ENCODE measurements at places on chromosomes 7 and 10. TPM values are rescaled to one million over a fixed set of nuclear protein-coding genes. Genes with fewer than 3 reads are reported as not detected.

GRCh38 chr10:34341473-34341872 is 473.6 kb downstream of the PARD3 start:
- no peak for DNase-seq

GRCh38 chr7:89777499-89777898 is 376.8 kb upstream of the STEAP1 start:
- DNase-seq, result no peak

DNA sequence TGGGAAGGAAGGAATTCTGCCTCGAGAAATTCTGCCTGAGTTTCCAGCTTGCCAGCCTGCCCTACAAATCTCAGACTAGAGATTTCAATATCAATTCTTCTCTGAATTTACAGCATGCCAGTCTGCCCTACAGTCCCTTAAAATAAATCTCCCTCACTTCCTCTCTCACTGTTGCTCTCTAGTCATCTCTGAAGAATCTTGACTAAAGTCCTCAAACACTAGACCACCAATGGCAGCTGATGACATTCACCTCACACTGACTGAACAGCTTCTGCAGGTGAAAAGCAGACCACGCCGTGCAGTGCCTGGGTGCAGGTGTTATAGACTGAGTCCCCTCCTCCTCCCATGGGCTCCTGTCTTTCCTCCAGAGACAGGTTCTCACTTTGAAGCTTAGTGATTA is 30.4 kb downstream of the PPP1R3C start:
- no peak for DNase-seq

- no peak for DNase-seq
Observed at GRCh38 chr7:149217570-149217969, 21.9 kb upstream of the ZNF212 start.

DNA sequence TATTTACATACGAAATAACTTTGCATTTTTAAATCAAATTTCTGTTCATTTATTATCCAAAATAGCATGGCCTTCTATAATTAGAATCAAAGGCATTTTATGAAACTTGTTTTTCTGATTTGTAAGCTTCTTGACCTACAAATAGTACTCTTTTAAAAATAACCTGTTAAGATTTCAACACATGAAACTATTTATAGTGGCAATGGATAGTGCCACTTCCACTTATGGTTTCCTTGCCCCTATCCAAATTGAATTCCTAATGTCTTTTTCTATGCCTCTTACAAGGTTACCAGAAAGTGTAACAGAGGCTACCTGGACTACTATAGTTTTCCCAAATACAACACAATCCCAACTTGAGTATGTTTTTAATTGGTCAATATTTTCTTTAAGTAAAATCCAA is 263.5 kb downstream of the SEMA3D start:
- no peak for DNase-seq

DNA sequence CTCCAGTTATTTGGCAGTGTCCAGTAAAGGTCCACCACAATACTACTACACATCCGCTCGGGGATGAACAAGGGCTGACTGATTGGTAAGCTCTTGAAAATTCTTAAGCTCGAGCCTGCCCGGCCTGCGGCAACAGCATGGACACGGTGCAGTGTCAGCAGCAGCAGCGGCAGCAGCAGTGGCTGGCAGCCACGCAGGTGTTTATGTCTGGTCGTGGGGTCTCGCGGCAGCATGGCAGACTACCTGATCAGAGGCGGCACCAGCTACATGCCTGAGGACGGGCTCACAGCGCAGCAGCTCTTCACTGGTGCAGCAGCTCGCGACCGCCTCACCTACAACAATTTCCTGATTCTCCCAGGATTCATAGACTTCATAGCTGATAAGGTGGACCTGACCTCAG is 19.6 kb upstream of the TRIM24 start:
- no peak for DNase-seq

- DNase-seq, result peak; percentile 76
Observed at GRCh38 chr10:33509231-33509831, 174.9 kb upstream of the NRP1 start.

Gene PURB
- 40.8 TPM for polyA plus RNA-seq

DNA sequence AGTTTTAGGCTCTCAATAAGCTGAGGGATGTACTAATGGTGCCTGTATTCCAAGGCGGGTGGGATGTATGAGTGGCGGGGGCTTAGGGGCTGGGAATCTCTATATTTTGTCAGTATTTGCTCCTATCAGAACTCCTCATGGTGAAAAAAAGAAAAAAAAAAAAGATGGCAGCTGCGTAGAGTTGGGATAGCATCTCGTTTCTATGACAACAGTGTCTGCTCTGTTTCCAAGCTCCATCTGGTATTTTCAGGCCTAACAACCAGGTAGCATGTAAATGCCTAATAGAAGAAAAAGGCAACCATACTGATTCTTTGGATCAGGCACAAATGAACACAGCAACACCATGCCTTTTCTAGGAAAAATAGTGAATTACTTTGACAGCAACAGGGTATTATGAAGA is 11.7 kb upstream of the CCDC172 start:
- no peak for DNase-seq

DNA sequence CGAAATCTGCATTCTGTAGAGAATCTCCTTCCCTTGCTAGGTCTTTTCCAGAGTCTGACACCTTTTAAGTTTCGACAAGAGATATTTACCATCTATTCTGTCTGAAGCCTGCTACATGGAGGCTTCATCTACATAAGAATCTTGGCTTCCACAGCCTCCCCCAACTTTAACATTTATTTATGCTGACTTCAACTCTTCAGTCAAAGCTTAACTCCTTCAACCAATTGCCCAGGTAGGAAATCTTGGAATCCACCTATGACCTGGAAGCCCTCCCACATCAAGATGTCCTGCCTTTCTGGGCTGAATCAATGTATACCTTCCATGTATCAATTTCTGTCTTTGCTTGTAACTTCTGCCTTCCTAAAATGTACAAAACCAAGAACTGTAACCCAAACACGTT is 54.7 kb downstream of the MINPP1 start:
- no peak for DNase-seq

Gene ANXA8
- polyA plus RNA-seq, result not detected

DNA sequence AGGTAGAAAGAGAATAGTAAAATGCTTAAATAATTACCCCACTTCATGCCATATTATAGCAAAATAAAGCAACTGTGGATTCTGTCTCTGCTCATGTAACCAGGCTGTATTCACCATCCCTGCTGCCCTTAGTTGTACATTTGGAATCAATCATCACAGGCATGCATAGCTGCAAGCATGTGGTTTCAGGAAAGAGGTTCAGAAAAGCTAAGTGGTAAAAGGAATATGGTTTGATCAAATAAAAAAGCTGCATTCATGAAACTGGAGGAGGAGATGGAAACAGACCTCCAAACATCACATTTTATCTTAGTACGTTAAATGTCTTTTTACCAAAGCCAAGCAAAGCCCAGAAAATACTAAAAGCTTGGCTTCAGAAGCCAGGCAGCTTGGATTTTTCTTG is 81.3 kb downstream of the ADAM22 start:
- no peak for DNase-seq

DNA sequence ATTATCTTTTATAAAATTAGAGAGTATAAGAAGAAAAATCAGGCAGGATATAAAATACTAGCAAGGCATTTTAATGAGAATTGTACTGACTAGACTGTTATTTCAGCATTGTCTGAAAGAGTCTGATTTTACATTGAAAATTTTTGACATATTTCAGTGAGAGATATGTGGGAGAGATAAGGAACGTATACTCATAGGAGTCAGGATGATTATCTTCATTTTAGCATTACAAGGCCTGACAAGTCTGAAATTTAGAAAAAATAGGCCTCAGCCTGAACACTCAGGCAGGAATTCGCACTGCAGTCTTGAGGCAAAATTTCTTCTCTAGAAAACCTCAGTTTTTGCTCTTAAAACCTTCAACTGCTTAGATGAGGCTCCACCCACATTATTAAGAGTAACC is 386.0 kb downstream of the HGF start:
- no peak for DNase-seq

DNA sequence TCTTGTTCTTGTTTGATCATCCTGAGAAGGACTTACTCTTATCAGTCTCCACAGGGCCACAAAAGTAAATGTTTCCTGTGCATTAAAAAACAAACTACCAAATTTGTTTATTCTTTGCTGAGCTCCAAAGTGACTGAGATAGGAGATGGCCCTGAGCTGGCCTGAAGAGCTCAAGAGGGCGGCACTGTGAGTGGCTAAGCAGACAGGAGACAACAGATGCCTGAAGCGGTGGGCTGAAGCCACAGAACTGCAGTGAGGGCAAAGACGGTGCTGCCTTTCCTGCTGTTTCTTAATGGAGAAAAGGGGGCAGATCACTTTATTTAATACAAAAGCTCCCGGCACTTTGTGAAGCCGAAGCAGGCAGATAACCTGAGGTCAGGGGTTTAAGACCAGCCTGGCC is 379.6 kb downstream of the ARL4A start:
- DNase-seq, result no peak

DNA sequence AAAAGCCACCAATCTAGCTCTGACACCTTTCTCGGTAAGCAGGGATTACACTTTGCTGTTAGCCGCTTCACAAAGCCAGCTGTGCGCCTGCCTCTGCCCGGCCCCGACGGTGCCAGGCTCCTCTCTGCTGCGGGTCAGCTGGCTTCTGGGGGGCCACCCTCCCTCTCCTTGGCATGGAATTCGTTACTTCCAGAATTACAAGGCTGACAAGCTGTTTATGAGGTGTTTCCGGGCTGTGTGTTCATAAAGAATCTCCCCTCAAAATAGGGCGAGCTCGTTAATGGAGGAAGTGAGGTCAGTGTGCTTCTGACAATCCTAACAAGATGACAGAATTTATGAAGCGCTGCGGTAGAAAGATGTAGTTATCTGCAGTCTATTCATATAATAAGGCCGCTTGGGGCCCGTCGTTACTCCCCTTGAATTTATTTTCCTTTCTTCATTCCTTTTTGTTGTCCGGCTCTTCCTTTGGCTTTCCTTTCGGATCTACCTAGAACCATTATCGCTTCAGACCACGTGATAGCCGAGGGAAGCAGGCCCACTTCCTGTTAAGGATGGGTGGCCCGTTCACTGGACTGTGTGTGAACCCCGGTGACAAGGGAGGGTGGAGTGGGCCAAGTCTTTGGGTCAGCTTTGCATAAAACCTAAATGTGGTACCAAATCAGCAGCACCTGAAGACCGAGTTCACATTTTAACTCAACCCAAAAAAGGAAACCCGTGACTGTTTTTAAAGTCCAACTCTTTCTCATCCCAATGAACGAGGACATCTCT is 273.0 kb upstream of the YAE1 start:
- DNase-seq, result peak; percentile 22

DNA sequence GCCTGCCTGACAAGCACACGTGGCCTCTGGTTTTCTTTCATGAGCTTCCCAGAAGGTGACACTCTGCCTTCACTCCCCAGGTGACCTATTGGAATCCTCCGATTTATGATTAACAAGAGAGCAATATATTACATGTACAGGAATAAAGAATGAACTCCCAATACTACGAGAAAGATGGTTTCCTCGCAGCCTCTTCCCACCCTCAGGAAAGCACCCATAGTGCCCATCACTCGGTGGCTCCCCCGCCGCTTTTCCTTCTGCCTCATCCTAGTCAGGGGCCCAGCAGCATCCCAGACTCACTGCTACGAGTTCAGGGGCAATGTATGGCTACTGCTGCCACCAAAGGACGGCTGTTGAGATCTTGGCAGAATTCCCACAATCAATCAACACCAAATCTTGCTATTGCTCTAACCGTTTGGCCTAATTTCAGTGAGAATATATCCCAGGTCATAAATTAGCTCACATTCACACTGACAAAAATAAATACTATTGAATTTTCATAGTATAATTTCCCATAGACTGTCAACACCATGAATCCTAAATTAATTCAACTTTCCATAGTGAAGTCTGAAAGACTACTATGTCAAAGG is 196.3 kb downstream of the TNS3 start:
- no peak for DNase-seq

Gene CPED1
- 14.7 TPM for polyA plus RNA-seq
